Fibroblast of skin of left biceps (primary cell): ENCODE measurements at places on chromosomes 11 and 22.

DNA sequence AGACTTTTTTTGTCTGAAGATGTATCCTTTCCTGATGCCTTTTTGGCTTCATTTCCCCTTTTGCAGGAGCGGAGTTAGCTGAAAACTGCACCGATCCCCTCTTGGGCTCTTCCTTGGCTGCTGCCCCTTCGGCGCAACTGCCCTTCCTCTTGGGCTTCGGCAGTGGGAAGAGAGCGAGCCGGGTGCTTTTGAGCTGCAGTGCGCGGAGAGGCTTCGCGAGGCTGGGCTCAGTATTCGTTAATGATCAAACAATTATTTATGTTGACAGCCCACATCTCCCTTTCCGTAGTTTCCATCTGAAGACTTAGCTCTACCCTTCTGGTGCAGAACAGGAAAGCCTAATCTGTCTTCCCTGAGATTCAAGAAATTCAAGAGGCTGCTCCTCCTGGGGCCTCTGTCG, 170.8 kb downstream of the CSNK2A3 start:
- no peak for DNase-seq

- DNase-seq: no peak
Measured at GRCh38 chr11:65417702-65418430, 4.7 kb upstream of the NEAT1 start.

DNA sequence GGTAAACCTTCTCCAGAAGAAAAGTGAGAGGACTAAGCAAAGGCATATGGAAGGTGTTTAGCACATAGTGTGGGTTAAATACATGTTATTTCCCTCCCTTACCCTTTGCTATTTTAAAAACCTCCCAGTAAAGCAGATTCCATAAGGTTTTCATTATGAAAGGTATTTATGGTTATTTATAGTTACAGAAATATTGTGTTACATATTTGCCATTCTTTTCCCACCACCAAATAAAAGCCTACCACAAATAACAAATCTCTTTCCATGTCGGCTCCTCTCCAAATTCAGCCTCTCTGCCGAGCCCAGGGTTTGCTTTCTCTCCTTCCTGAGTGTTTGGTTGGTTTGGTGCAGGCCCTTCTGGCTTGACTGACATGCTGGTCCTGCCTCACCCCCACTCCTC, 64.4 kb downstream of the INSC start:
- peak; percentile 79 for DNase-seq

GRCh38 chr22:42171417-42171816, 40.8 kb upstream of the CYP2D6 start:
- no peak for DNase-seq

GRCh38 chr11:73135346-73136284, 6.5 kb downstream of the FCHSD2 start:
- no peak for DNase-seq

GRCh38 chr11:58645854-58646253, 23.4 kb downstream of the CNTF start:
- DNase-seq: no peak

DNA sequence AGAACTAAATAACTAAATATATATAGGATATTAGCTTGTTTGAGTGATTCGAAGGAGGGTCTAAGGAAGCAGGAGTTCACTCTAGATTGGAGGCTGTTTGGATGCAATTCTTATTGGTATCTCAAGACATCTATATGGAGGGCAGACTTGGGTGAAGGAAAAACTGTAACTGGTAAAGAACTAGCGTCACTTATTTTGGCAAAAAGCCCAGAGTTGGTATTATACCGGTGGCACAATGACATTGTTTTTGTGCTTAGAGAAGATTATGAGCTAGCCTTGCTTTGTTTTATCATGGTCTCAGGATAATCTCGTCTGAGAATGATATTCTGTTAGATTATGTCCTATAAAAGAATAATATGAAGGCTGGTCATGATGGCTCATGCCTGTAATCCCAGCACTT, 6.0 kb upstream of the SLC35F2 start:
- DNase-seq: no peak

DNA sequence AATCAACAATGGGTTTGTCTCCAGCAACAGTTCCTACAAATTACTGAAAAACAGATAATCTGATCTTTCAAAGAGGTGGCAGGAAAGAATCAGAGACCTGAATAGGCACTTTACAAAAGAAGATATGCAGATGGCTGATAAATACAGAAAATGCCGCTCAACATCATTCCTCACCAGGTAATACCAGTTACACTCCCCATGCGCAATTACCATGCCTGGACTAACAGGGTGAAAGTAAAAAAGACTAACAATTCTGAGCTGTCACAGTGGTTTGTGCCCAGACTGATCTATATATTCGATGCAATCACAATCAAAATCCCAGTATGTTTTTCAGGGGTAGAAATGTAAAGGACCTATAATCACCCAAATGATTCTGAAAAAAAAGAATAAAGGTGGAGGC, 10.0 kb downstream of the SNX32 start:
- no peak for DNase-seq

- no peak for DNase-seq
Measured at GRCh38 chr22:21446827-21447690, 20.1 kb upstream of the TMEM191C start.

DNA sequence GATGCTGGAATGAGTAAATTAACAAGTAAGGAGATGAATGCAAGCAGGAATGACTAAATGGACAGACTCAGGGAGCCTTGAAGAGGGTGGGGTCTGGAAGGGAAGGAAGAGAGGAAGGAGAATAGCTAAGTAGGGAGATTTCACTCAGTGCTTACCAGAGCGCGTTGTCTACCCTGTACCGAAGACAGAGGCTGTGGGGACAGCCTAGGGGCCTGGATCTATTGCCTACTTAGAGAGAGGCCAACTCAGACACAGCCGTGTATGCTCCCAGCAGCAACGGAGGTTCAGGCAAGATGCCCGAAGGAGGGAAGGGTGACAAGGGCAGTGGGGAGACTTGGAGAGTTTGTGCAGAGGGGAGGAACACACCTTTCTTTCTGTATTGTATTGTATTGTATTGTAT, at the start of gene FOLR2:
TSS of gene FOLR2 (plus strand) at position 157 of the 400 bp plus-strand sequence. CDS start 1,791 bp downstream, outside the sequence.
- no peak for DNase-seq

DNA sequence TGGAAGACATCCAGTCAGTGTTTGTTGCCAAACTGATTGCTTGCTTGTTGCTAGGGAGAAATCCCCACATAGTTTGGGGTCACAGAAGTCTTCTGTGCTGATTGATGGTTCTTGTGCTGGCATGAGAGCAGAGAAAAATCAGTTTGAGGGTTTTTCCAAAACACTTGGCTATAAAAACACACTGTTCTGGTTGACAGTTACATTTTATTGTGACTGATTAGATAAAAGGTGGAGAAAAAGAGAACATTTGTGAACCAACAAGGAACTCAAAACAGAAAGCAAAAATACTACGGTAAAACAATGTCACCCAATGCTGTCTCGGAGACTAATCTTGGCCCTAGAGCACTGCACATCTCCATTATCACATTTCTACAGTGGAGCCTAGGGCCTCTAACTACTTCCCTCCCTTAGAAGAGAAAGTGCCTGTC, 14.4 kb upstream of the EIF4G2 start:
- no peak for DNase-seq
